Fibroblast of skin of back (primary cell): ENCODE measurements at places on chromosomes 2 and 18.
A peak's percentile ranks its signal among the peaks of the same experiment; 100 is the strongest.

DNA sequence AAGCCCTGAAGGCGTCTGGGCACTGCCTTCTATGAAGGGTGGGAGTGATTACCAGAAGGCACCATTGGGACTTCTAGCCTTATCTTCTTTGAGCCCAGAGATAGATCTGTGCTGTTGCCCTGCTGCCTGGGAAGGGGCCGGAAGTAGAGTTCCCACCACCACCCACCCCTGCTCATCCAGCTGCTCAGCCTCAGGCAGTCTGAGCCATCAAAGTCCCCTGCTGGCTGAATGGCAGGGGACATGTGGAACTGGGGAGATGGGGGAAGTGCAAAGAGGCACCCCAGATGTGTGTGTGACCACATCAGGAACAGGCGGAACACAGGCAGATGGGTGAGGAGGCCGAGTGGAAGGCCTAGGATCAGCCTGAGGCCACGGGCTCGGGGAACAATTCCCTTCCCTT lies 3.3 kb upstream of the WNT10A start:
- DNase-seq, result no peak

DNA sequence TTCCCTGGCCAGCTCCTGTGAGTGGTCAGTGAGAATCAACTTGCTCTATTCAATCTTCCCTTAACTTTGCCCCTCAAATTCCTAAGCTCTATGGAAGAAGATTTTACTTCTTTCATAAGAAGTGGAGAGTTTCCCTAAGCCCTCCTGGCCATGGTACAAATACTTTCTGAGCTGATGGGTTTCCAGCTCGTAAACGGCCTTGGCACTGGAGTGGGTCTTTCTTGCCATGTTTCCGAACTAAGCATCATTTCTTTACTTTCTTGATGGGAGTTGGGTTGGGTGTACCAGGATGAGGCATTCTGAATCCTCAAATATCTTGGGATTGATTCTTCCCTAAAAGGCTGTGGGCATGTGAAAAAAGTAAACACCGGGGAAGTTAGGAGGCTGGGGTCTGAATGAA lies 72.5 kb downstream of the ACKR3 start:
- no peak for DNase-seq

DNA sequence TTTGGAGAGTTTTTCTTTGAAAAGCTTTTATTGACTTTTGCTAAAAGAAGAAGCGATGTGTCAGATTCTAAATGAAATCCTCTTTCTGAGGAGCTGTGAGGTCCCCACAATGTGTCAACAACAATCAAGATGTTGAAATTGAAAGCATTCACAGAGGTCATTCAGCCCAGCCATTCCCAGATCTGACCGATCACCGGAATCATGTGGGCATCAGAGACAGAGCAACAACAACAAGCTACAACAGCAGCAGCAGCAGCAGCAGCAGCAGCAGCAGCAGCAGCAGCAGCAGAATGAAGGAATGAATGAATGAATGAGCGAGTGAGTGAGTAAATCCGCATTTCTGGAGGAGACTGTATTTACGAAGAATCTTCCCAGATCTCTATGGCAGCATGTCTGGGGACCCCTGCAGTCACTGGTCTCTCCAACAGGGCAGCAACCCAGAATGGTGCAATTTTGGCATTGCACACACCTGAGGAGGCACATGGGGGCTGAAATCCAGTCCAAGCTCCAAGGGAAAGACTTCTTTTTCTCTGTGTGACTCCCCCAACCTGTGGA lies 299.0 kb downstream of the MYCN start:
- no peak for DNase-seq

- DNase-seq, result peak; percentile 55
Measured at GRCh38 chr18:75482880-75483279, 55.4 kb upstream of the SMIM21 start.

DNA sequence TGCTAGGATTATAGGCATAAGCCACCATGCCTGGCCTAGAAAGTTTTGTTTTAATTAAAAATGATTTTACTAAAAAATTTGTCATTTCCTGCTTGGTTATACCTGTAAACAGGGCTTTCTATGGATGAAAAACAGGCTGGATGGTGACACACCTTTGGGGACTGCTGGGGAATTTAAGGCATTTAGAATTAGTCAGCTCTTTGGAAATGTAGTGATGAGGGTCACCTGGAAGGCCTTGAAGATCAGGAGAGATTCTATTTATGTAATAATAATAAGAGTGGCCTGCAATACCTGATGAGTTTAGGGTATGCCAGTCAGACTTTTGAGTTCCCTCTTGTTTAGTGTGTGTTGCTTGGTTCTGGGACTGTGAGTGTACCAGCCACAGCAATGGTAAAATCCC lies 51.1 kb downstream of the RALBP1 start:
- no peak for DNase-seq

GRCh38 chr2:210035679-210036078 lies 33.2 kb downstream of the RPE start:
- no peak for DNase-seq

- DNase-seq, result no peak
Measured at GRCh38 chr2:149849136-149849535, 261.6 kb upstream of the MMADHC start.

- no peak for DNase-seq
Measured at GRCh38 chr18:5918205-5918858, 23.0 kb upstream of the TMEM200C start.

- no peak for DNase-seq
Measured at GRCh38 chr2:229096409-229097066, 174.5 kb downstream of the PID1 start.

- no peak for DNase-seq
Measured at GRCh38 chr2:212050871-212051270, 487.7 kb downstream of the ERBB4 start.

- peak; percentile 92 for DNase-seq
Measured at GRCh38 chr2:226002438-226002837, 602.9 kb downstream of the NYAP2 start.

DNA sequence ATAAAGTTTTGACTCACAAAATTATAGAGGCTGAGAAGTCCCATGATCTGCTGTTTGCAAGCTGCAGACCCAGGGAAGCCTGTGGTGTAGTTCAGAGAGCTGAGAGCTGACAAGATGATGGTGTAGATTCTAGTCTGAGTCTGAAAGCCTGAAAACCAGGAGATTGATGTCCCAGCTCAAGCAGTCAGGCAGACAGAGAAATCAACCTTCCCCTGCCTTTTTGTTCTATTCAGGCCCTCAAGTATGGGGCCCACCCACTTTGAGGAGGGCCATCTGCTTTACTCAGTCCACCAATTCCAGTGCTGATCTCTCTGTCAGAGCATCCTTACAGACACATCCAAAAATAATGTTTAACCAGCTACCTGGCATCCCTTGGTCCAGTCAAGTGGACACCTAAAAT lies 479.6 kb downstream of the STK39 start:
- no peak for DNase-seq

DNA sequence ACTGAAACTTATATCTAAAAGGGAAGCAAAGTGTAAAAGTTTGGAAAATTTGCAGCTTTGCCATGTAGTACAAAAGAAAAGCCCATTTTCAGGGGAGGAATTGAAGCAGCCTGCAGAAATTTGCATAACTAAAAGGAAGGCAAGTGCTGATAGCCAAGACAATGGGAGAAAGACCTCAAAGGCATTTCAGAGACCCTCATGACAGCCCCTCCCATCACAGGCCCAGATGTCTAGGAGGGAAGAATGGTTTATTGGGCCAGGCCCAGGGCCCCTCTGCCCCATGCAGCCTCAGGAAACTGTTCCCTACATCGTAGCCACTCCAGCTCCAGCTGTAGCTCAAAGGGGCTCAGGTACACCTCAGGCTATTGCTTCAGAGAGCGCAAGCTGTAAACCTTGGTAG lies 14.4 kb upstream of the WDR75 start:
- DNase-seq, result no peak

DNA sequence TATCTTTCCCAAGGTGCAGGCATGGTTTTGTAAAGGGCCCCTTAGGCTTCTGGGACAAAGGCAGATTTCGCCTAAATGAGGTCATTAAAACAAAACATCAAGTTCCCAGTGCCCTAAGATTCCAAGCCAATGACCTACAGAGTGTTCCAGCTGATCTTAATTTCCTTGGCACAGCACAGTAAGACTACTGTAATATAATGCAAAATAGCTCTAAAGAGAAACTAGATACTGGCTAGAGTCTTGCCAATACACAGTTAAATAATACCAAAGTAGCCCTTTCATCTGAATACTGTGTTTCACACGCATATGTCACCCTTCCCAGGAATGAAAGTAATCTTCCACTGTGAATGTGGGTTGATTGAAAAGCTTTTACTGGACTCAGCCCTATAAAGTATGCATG lies 14.7 kb downstream of the GRB14 start:
- peak; percentile 74 for DNase-seq
